ENCODE measurements at places on chromosomes 2 and 18.

DNA sequence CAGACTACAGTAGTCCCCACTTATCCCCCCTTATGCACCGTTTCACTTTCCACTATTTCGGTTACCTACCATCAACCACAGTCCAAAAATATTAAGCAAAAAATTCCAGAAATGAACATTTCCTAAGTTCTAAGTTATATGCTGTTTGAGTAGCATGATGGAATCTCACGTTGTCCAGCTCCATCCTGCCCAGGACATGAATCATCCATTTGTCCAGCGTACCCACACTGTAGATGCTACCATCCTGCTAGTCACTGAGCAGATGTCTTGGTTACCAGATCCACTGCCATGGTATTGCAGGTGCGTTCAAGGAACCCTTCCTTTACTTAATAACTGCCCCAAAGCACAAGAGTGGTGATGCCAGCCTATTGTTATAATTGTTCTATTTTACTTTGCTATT is 87.9 kb downstream of the ACVR1 start:
- DNase-seq, result no peak

GRCh38 chr2:71556692-71557250 is 103.4 kb downstream of the DYSF start:
- DNase-seq, result no peak

GRCh38 chr2:220162320-220162719 is 534.9 kb downstream of the SLC4A3 start:
- no peak for DNase-seq

- DNase-seq, result no peak
Observed at GRCh38 chr18:42798606-42799170, 316.8 kb downstream of the RIT2 start.

GRCh38 chr2:240817496-240818292 is 2.3 kb downstream of the KIF1A start:
- DNase-seq, result no peak

GRCh38 chr2:208638059-208638458 is 231.5 kb downstream of the PTH2R start:
- no peak for DNase-seq

- no peak for DNase-seq
Observed at GRCh38 chr2:51093016-51093415, 61.1 kb upstream of the NRXN1 start.

DNA sequence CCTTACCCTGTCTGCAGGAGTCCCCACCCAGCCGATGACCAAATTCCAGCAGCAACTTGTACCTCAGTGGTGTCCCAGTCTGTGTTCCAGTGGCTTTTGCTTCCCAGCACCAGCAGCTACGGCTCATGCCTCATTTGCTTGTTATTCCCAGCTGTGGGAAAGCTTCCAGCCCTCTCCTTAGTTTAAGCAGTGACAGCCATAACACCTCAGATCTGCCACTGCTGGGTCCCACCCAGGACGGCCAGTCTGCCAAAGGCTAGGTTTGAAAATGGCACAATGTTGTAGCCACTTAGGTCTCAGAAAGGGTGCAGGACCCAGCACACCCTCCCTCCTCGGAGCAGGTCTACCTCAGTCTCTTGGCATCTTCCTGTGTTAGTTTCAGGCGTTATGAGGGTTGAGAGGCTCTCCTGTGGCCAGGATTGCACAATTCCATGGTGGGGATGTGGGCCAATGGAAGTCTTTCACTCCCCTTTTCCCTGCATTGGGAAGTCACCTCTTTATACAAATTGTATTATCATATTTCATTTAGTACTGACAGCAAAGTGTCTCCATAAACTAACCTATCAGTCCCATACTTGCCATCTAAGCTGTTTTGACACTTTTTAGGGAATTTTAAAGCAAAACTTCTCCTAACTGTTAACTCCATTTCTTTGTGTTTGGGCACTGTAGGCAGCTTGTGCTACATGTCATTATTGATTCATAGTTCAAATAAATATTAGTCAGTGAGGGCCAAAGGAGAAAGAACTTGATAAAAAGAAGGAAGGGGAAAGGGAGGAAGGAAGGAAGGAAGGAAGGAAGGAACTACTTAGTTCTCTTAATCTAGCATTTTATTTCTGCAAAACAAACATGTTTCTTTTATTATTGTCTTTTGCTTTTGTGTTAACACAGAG is 62.9 kb upstream of the FAM110C start:
- DNase-seq, result no peak

- no peak for DNase-seq
Observed at GRCh38 chr18:42586601-42587000, 528.9 kb downstream of the RIT2 start.

DNA sequence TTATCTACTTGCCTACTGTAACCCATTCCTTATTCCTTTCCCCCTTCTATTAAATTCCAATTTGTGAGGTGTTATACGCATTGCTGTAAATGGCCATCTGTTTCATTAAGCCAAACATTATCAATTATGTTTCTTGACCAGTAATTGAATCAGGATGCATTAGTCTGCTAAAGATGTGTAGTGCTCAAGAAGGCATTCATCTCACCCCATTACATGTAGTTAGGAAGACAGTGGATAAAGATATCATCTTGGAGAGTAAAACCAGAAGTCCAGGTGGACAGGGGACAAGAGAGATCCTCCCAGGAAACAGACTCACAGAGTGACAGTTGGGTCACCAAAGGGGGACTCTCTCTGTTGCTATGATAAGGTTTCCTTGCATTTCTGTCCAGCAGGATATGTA is 73.3 kb upstream of the FAM98A start:
- DNase-seq, result no peak

- no peak for DNase-seq
Observed at GRCh38 chr18:67265464-67266245, 250.9 kb downstream of the DSEL start.

- no peak for DNase-seq
Observed at GRCh38 chr2:174183076-174183475, 65.3 kb downstream of the OLA1 start.

DNA sequence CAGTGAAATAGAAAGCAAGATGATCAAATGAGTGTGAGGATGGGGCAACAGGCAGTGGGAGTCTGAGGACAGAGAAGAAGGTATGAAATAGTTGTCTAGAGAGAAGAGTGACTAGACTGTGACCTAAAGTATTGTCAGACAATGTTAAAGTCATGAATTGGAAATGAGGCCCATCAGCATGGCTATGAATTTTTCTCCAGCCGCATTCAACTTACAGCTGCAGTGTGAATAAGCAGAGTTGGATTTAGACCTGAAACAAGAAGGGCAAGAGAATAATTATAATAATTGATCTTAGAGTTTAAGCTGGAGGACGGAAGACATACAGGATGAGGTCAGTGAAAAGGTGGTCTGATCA is 4.2 kb upstream of the TSPYL6 start:
- DNase-seq, result no peak

GRCh38 chr2:69013142-69013839 is at the start of gene ANTXR1:
ANTXR1 (plus strand) TSS chr2:69013179; CDS start chr2:69013500, 321 bp downstream.
- no peak for DNase-seq

- DNase-seq, result no peak
Observed at GRCh38 chr2:120108749-120109148, 95.9 kb downstream of the EPB41L5 start.

DNA sequence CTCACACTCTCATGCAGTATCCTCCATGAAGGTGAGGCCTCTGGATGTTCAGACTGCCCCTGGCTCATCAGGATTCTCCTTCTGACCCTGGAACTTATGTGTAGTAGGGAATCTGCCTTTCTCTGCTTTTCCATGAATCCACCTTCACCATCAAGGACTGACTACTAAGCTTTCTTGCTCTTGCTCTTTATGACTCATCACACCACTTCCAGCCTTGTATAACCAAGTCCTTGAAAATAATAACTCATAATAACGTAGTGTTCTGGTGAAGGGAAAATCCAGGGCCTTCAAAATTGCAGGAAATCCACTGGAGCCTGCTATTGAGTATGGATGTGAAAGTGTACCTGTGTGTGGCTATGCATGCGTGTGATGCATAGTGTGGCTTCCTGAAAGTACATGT is 11.3 kb upstream of the KCNS3 start:
- DNase-seq, result no peak

GRCh38 chr18:48958951-48959350 is 8.2 kb upstream of the SMAD7 start:
- no peak for DNase-seq

DNA sequence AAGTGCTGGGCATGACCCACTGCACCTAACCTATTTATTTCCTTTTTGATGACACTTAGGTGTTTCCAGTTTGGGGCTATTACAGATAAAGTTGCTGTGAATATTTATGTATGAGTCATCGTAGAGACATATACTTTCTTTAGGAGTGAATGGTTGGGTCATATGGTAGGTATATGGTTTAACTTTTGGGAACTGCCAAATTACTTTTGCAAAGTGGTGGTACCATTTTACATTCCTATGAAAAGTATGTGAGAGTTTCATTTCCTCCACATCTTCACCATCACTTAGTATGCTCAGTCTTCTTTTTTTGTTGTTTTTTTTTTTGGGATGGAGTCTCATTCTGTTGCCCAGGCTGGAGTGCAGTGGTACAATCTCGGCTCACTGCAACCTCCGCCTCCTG is 56.1 kb downstream of the HNRNPLL start:
- no peak for DNase-seq

GRCh38 chr2:51350100-51350499 is 318.2 kb upstream of the NRXN1 start:
- DNase-seq, result no peak

GRCh38 chr2:10900216-10901109 is 11.3 kb upstream of the KCNF1 start:
- no peak for DNase-seq

DNA sequence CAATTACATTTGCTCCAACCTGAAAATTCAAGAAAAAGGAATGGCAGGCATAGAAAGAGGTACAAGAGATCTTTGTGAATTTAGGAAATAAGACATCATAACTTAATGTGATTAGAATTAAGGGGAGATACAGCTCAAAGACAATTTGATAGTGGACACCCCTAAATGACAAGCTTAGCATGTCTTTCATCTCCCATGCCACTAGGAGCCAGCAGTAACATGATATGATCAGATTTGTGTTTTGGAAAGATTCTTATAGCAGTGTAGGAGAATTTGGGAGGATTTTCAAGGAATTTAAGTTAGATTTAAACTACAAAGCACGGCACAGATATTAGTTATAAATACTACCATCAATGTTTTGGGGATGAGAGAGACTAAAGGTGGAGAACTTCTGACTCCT is 340.8 kb downstream of the RDH14 start:
- no peak for DNase-seq

GRCh38 chr2:183185534-183185933 is 61.3 kb downstream of the NUP35 start:
- DNase-seq, result no peak

DNA sequence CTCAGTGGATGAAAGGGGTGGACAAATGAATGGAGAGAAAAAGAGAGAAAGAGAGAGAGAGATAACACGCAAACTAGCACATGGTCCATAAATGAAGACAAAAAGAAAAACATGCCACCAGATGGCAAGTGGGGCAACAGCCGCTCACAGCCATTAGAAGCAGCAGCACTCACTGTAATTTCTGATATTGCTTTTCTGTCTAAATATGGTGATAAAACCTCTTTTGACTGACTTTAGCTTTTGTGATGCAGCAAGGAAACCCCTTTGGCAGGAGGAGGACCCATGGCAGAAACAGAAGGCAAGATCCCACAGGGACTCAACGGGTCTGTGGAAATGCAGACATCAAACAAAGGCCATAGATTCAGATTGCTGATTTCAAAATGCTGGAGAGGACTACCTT is 88.0 kb upstream of the CDH20 start:
- DNase-seq, result no peak

DNA sequence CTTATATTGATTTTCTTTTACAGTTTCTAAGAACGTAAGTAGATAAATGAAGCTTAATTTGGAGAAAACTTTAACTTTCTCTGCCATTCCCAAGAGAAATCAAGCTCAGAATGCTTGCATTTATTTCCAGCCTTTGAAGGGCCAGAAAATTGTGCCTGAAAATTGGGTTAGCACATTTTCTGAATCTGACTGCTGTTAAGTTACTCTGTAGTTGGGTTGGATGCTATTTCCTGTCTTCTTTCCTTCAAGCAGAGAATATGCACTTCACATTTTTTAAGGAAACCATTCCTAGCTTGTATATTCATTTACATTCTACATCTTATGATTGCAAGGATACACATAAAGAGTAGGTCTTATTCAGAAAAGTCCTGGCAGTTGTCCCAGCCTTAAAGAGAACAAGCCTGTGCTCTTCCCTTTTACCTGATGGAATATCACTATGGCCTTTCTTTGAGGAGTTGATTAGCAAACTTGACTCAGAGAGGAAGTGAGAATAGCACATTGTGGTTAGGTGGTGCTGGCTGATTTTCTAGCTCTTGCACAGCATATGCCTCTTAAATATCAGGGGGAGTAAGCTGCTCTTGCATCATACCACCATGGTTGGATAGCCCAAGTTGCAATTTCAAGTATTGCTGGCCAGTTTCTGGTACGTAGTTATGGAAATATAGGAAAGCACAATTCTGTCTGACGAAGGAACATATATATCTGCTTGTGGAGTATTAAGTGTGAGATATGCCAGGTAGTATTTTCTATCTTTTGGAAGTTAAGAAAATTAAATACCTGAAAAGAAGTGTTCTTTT is 133.7 kb downstream of the COMMD1 start:
- DNase-seq, result peak; percentile 65

DNA sequence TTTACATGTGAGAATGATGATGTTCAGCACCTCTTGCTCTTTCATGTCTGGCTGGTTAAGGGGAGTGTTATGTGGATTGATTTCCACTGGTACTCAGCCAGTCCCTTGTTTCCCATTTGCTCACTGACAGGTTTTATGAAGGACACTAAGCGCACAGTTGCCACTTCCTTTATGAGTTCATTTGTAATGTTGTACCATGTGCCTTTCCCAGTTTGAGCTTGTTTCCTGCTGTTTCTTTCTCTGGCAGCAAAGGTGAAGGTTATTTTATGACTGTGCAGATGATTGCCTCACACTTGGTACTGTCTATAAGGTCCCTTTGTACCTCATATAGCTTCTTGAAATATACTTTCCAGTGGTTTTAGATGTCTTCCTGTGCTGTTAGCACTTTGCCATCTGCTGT is 1700.5 kb upstream of the TMEFF2 start:
- no peak for DNase-seq

- no peak for DNase-seq
Observed at GRCh38 chr2:9178904-9179571, 27.6 kb upstream of the ASAP2 start.

GRCh38 chr2:159798376-159798725 is 343 bp upstream of the CD302 start:
- no peak for DNase-seq

DNA sequence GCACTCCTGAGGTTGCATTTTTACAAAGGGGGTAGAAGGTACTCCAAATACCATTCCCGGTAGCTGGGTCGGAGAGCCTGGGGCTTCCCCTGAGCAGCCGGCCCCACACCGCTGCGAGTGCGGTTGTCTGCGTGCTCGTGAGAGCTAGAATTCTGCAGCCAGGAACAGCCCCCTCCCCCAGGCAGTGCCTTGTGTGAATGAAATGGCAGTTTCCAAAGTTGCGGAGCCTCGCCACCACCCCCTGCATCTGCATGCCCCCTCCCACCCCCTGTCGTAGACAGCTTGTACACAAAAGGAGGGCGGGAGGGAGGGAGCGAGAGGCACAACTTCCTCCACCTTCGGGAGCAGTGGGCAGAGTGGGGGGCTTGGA is 1.1 kb downstream of the MYCN start:
- no peak for DNase-seq

Measured in KG1 (cell line).